ENCODE measurements at places on chromosomes 2 and 18.

- DNase-seq, result no peak
Measured at GRCh38 chr2:11833601-11834000, 87.2 kb downstream of the LPIN1 start.

DNA sequence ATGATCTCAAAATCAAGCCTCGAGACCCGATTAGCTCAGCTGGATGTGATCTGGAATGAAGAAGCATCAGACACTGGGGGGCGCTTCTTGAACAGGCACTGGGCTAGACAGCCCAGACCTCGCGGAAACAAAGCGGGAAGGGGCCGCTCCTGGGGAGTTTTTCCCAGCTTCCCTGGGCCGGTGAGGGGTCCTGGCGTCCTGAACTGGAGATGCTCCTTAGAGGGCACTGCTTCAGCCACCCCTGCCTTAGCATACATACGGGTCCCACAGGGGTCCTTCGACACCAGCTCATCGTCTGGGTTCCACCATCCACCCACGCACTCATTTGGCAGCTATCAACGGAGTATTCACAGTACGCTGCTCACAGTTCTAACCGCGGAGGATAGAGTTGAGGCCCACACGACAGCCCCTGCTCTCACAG lies 146.7 kb downstream of the TSN start:
- DNase-seq, result no peak

DNA sequence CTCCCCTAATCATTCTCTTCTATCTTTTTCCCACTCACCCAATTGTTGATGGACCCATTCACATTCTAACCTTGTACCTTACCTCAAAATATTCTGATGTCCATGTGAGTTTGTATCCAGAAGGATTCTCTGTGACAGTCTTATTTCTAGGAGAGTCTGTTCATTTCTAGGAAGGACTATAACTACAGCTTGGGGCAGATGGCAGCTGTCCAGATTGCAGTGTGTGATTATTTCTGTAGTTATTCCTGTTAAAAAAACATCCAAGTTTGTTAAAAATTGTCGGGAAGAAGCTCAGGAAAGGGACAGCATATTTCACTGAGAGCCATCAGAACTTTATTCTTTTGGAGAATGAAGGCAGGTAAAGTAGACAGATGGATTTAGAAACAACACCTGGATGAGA lies 142.6 kb downstream of the RAPGEF4 start:
- DNase-seq, result no peak

DNA sequence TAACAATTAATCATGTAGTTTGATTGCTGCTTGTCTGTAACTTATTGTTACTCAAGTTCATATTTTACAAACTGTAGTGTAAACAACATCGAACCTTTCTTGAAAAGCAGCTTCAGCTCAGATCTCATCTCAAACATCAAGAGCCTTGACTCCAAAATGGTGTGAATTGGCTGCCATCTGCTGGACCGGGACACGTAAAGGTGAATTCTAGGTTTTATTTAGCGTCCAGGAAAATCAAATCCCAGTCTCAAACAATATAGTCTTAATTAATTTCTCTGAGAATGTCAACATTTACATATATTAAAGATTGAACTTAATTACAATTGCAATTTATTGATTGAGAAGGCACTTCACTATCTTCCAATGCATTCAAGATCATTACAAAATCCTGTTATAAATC lies 453.0 kb downstream of the GALR1 start:
- DNase-seq, result no peak

All from lower leg skin (tissue), 4 donors.